Choroid plexus epithelial cell (primary cell): ENCODE measurements at places on chromosomes 6 and 20.

GRCh38 chr20:46324379-46324778 lies 16.1 kb upstream of the CDH22 start:
- DNase-seq, result no peak

- peak; percentile 6 for DNase-seq
These were observed 457.2 kb downstream of the KIF16B start for GRCh38 chr20:16115911-16116552.

GRCh38 chr6:89574910-89575561 lies 63.5 kb downstream of the LYRM2 start:
- DNase-seq, result no peak

- DNase-seq, result peak; percentile 13
These were observed 10.4 kb upstream of the TDRD6 start for GRCh38 chr6:46677314-46677654.

GRCh38 chr6:90459225-90459758 lies 127.6 kb downstream of the MAP3K7 start:
- DNase-seq, result no peak

GRCh38 chr20:45365444-45365970 lies 2.6 kb downstream of the SYS1 start:
- no peak for DNase-seq
